ENCODE measurements at places on chromosomes 5 and 9.

DNA sequence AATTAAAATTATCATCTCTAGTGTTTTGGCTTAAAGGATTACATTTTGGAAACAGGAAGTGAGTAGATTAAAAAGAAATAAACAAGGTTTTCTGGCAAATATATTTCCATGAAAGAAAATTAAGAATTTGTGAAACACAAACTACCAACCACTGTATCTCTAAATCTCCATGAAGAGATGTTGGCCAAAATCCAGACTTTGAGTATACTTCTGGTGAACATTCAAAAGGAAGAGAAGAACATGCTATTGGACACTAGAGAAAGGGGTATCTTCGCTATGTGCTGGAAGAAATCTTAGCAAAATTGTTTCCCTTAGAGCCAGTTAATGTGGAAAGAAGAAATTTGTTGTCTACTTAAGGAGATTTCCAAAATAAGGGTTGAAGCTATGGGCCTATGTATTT is 710.4 kb upstream of the CTNND2 start:
- no peak for DNase-seq

GRCh38 chr9:137025517-137025966 is 2.5 kb downstream of the ABCA2 start:
- DNase-seq = peak; percentile 87

DNA sequence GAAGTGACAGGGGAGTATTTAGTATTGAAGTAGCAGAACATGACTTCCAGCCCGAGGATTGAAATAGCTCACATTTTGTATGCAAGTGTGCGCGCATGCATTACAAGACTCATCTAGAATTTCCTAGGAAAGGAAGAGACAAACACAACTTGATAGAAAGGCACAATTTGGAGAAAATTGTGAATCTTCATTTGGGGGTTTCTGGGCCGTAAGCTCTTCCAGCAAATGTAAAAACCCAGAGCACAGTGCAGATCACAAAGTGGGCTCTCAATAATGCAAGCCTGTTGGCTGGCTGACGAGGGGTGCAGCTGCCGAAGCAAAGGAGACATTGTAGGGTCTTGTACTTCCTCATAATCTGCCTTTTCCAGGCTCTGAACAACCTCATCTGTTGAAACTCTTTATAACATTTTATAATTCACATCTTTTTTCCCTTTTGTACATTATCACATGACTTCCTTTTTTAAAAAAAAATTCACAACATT is 109.0 kb downstream of the BAAT start:
- no peak for DNase-seq

DNA sequence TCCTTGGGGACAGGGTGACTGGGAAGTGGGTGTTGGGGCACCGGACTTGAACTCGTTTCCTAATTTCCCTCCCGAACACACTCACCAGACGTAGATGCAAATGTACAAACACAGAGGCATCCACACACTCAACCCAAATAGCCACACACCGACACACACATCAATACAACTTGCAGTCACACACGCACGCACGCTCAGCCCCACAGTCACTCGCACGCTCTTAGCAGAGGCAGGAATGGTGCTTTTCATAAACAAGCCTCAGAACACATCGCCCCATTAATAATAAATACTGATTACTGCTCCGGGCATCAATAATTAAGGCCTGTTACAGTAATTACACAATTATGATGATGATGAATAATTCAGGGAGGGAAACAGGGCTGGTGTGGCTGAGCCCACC is 5.7 kb downstream of the BARHL1 start:
- DNase-seq = no peak

- no peak for DNase-seq
Measured at GRCh38 chr9:72305707-72306106, 59.3 kb downstream of the ZFAND5 start.

DNA sequence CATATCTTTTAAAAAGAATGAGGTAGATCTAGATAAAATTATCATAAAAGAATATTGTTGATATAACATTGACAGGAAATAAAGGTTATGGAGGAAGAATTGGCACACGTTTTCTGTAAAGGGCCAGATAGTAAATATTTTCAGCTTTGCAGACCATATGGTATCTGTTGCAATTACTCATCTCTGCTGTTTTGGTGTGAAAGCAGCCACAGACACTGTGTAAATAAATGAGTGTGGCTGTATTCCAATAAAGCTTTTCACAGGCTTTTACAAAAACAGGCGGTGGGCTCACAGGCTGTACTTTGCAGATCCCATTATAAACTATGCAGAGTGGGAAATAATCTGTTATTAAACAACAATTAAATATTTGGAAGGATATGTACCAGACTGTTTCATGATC is 87.4 kb downstream of the SGCD start:
- no peak for DNase-seq

DNA sequence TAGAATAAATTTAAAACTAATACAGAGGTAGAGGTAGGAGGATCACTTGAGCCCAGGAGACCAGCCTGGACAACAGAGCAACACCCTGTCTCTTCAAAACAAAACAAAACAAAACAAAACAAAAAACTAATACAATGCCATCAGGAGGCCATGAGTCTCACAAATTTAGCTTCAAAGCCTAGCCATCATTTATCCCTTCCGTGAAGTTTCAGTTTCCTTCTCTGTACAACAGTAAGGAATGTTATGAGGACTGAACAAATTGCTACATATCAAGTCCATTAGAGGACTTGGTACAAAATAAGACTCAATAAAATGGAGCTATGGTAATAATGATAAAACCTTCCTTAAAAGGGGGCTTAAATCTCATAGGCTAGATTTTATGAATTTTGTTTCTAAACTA is 60.8 kb downstream of the MAPKAP1 start:
- DNase-seq = no peak

DNA sequence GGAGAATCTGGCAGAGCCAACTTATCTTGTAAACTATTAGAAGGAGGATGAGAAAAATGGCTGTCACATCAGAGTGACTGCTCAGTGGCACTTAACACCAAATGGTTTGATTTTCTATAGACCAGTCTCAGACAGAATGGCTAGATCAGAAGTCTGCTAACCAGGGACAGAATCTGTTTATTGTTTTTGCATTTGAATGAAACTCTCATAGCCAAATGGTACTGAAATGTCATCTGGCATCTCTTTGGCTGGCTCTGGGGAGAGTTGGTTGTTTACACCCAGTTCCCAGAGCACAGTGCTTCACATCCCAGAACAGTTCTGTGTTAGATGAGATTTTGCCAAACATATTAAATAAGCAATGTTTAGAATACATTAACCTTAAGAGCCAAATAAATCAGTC is 106.6 kb upstream of the HMHB1 start:
- DNase-seq = no peak

GRCh38 chr5:98755406-98755805 is 18.1 kb upstream of the RGMB start:
- no peak for DNase-seq

DNA sequence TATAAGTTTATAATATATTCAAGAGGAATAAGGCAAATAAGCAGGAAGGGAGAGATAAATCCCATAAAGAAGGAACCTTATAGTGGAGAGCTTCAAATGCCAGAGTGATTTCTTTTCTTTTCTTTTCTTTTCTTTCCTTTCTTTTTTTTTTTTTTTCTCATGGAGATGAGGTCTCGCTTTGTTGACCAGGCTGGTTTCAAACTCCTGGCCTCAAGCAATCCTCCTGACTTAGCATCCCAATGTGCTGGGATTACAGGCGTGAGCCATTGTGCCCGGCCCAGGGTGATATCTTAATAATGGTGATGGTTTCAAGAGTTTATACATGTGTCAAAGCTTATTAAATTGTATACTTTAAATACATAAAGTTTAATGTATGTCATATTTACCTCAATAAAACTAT is 19.6 kb upstream of the FOCAD start:
- DNase-seq = no peak

DNA sequence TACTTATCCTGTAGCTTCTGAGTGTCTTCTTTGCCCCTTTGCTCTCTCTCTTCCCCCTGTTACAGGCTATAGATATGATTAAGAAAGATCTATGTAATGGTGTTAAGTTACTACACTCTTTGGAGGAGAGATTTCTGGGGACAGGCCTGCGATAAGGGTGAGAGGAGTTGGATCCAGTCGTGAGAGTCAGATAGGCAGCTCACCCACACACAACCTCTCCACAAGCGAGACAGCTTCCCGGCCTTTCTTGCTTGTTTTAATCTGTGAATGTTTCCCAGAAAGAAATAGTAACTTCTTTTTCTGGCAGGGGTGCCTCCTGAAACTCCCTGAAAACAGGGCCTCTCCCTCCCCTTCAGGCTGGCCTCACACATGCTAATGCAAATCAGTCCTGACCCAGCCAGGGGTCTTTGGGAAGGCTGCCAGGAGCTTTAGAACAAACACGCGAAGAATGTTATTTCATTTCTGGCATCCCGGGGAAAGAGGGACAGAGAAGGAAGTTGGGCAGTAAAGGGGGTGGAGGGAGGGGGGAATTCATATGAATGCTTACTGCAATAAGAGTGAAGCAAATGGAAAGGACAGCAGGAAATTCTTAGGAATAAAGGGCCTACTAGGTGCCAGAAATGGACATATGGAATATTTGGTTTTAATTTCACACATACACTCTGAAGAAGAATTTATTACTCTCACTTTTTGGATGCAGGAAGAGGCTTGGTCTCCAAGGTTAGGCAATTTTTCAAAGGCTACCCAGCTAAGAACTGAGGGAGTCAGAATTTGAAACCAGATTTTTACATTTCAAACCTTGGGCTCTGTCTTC is 215.8 kb upstream of the TRIM32 start:
- DNase-seq = no peak

GRCh38 chr5:1390861-1391600 is 46.1 kb upstream of the CLPTM1L start:
- no peak for DNase-seq

DNA sequence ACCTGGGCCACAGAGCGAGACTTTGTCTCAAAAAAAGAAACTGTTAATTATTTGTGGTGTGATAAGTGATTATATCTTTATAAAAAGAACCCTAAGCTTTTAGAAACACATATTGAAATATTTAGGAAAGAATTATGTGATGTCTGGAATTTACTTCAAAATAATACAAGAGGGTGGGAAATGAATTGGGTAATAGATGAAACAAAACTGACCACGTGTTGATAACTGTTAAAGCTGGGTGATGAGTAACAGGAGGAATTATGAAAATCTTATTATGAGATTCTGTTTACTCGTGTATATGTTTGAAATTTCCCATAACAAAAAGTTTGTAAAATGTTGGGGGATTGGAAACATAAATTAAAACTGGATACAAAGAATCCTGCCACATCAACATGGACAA is 33.0 kb upstream of the PPP2CA start:
- DNase-seq = no peak

DNA sequence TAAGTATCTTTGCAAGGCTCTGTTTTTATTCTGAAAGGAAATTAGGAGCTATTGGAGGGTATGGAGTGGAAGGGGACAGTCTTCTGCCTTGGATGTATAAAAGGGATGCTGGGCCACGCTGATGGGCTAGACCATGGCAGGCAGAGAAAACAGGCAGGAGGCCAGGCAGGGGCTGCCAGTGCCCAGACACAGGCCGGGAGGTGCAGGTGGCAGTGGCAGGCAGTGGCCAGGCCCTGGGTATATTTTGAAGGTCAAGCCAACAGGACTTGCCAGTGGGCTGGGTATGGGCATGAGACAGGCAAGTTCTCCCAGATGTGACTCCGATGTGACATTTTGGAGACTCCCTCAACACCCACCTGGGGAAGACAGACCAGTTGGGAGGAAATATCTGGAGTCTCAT is 131.9 kb downstream of the KCNIP1 start:
- no peak for DNase-seq

- no peak for DNase-seq
Measured at GRCh38 chr5:124737651-124738050, 8.8 kb downstream of the ZNF608 start.

DNA sequence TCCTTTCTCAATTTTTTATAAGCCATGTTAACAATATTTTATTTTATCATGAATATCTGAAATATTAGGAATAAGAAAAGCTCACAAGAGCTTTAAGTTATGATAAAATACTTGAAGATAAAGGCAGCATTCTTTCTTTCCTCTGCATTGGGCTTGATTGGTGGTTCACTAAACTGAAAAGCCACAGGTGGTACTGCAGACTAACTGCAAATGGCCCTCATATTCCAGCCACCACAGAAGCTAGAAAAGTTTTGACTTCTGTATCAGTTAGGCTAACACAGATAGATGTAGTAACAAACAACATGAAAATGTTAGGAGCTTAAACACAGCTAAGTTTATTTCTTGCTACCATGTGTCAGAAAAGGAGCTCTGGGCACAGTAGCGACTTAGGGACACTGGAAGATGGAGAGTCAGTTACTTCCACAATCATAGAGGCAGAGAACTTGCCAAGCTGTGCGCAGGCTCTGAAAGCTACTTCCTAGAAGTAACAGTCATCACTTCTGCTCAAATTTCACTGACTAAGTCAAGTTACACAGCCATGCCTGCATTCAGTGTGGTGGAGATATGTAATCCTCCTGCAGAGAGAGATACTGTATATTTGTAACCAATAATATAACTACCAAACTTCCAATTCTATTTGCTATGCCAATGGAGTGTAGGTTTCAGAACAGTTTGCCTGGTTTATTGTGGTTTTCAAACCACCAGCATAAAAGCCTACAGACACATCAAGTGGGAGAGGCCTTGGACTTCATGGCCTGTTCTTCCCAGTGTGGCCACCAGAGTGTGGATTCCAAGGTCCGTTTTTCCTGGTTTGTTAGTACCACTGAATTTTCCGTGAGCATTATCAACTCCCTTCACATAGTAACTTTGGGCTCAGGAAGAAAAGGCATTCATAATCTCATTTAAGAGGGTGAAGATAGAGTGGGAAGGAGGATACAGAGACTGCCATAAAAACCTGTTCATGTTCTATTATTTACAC is 268.3 kb downstream of the PJA2 start:
- DNase-seq = no peak

GRCh38 chr5:81895307-81895706 is 76.5 kb upstream of the ATG10 start:
- DNase-seq = no peak
